ENCODE measurements at places on chromosomes 1 and 21.

- no peak for DNase-seq
Measured at GRCh38 chr1:161033751-161034150, 5.0 kb downstream of the TSTD1 start.

- peak; percentile 14 for DNase-seq
Measured at GRCh38 chr1:224406216-224406615, 28.4 kb downstream of the WDR26 start.

GRCh38 chr1:97192872-97193572 lies 471.4 kb downstream of the PTBP2 start:
- peak; percentile 53 for DNase-seq

DNA sequence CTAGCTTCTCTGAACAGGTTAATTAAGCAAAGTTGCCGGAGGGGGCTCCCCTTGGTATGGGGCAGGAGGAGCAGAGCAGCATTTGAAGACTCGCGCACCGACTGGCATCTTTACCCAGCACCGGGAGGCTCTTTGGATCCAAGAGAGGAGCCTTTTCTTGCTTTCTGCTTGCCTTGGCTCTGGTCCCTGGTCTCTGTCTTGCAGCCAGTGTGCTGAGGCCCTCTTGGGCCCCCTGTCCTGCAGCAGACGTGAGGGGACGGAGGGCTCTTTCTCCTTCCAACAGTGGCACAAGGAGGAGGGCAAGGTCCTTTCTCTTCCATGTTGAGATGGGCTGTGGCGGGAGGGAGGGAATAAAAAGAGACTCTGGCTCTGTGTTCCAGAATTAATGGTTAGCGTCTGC lies 45.6 kb downstream of the ZBTB18 start:
- no peak for DNase-seq

DNA sequence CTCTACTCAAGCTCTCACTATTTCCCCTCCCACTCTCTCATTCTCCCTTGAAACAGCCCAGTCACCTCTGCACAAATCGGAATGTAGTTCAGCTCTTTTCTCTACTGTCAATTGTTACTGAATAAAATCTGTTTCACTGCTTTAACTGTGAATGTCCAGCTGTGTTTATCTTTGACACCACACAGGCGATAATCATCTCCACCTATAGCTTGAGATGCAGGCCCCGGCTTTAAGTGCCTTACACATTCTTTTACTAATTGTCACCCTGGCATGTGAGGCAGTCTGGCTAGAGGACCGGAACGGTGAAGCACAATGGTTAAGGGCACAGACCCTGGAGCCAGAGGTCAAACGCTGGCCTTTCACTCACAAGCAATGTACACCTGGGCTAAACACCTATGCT lies 122.8 kb upstream of the C8B start:
- no peak for DNase-seq

DNA sequence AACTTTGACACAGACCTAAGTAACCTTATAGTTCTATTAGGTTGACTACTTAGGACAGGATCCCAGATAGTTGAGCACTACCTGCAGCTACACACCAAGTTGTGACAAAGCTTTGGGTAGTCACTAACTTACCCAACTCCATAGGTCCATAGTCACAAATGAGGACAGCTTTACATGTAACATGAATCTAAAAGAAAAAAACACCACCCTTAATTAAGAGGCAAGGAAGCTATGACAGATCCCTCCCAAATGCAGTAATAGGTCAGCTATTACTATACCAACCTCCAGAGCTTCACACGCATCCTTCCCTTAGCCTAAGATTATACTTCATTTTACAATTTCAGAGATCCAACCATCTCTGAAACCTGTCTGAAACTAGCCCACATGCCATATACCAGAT lies 12.7 kb upstream of the RAB42 start:
- DNase-seq: no peak

- DNase-seq: no peak
Measured at GRCh38 chr1:26162220-26162709, 3.4 kb downstream of the FAM110D start.

- DNase-seq: no peak
Measured at GRCh38 chr1:198888379-198888943, 249.6 kb downstream of the PTPRC start.

- DNase-seq: no peak
Measured at GRCh38 chr1:1420654-1421141, 378 bp downstream of the ANKRD65 start.

- DNase-seq: no peak
Measured at GRCh38 chr1:12368646-12369045, 138.8 kb downstream of the VPS13D start.

DNA sequence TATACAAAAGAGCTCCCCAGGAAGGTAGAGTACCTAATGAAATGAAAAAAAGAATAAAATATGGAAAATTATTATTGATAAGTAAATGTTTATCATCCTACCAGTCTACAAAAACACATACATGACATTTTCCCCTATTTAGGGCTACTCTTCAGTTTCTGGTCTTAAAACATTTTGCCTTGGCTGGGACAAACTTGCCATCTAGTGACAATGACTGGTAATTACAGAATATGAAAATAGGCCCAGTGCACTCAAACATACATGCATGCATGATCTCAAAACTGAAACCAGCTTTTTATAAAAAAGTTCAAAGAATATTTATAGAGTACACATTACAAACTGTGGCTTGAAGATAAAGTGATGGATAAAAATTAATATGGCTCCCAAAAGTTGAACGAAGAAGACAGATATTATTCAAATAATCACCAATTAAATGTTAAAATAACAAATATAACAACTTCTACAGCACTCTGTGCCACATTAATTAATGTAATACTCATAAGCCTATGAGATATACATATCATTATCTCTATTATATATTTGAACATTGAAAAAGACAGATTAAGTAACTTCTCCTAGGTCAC lies 10.5 kb upstream of the RNPC3 start:
- DNase-seq: peak; percentile 6

GRCh38 chr1:151047591-151047924 lies at the start of gene C1orf56:
TSS of gene C1orf56 (plus strand) at chr1:151047751. CDS start at chr1:151047848, 97 bp downstream.
- DNase-seq: no peak

GRCh38 chr1:227662933-227663332 lies 72.2 kb downstream of the JMJD4 start:
- DNase-seq: no peak

DNA sequence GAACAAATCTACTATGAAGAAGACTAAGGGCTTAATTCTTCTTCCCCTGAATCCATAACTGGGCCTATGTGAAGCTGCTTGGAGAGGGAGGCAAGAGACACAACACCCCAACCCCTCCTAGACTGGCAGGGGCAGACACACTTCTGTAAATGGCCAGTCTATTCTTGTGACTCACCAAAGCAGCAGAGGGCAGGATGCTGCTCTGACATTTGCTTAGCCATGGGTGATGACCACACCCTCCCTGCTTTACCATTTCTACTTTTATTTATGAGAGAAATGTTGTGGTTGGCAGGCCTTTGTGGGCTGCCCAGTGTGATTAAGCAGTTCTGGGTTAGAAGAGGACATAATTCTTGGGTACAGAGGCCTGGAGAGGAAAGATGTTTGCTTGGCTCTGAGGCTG lies 189.8 kb upstream of the DPYD start:
- DNase-seq: peak; percentile 13

GRCh38 chr1:205595435-205595834 lies 36.4 kb downstream of the ELK4 start:
- DNase-seq: no peak

GRCh38 chr1:57879700-57880099 lies 455.8 kb upstream of the DAB1 start:
- DNase-seq: no peak

DNA sequence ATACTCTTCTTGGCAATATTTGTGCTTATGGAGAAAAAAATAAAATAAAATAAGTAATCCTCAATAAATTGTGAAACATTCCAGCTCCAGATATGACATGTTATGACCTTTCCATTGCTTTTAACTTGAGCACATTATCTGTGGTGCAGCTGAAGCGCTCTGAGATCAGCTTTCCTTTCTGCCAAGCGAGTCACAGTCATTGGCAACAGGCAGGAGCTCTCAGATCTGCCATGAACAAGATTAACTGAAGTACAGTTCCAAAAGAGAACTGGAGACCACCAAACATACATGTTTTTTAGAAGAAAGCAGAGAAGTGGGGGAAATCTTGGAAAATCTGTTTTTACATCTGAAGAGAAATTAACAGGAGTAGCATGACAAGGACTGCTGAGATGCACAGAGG lies 89.2 kb upstream of the DSCAM start:
- no peak for DNase-seq

DNA sequence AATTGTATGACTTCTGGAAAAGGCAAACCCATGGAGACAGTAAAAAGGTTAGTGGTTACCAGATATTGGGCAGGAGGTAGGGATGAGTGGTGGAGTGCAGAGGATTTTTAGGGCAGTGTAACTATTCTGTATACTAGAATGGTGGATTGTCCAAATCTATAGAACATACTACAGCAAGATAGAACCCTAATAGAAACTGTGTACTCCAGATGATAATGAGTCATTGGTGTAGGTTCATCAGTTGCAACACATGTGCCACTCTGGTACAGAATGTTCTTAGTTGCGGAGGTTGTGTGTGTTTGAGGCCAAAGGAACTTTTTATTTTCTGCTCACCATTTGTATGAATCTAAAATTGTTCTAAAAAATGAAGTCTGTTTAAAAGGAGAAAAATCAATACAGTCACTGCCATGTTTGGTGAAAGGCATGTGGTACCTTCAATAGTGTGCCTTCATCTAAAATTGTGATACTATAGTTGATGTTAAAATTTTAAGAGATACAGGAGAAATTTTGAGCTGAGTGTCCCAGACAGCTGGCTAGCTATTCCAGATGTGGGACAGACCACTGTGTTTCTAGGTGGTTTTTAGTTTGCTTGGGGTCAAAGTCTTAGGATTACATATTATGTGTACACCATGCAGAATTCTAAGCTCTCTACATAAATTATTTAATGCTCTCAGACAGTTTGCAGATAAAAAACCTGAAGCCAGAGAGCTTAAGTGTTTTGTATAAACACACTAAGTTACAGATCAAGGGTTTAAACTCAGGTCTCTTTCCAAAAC lies 150.5 kb downstream of the RPS6KC1 start:
- DNase-seq: no peak

- DNase-seq: peak; percentile 93
Measured at GRCh38 chr21:45981151-45982091, at the start of gene COL6A1. TSS of gene COL6A1 (plus strand) at chr21:45981770. CDS start at chr21:45981851, 81 bp downstream.

DNA sequence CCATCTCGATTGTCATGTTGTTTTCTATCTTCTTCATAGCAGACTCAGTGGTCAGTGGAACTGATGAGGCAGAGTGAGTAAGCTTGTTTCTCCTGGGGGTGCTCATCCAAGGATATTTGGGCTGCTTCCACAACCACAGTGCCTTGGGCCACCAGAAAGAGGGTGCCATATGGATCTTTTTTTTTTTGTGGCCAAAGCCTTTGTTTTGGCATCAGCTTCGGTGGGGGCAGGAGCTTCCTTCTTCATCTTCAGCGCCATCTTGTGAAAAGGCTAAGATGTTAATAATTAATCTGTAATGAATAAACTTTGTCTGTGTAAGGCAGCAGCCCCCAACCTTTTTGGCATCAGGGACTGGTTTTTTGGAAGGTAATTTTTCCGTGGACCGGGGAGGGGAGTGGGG lies 6.6 kb upstream of the PLPP3 start:
- no peak for DNase-seq

DNA sequence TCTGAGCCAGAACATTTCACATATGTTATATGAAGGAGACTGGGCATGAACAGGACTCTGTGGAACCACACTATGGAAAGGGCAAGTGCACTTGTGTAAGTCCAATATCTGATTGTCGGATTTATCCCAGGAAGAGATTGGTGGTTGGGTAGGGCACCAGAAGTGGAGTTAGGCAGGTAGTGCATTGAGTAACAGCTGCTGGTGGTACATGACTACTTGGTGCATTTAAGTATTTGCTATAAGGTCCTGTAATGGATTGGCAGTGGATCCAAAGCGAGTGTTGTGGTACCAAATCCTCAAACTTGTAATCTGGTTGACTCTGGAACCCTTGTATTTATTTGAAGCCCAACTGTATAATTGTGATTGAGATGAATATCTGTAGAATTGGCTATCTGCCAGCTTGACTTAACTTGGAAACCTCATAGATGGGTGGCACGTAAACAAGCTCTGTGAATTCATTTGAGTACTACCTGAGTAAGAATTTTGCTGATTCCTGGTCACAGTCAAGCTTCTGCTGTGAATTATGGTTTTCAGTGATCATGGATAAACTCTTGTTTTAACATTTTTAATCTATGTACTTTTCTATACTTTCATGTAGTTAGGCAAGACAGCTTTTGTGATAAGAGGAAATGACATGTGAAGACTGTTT lies 21.1 kb downstream of the UBAP2L start:
- no peak for DNase-seq

Data from HTR-8/SVneo (cell line).